ENCODE measurements at places on chromosomes 6 and 20.

- DNase-seq: no peak
Observed at GRCh38 chr6:156917213-156917612, 140.0 kb downstream of the ARID1B start.

GRCh38 chr6:154602296-154602695, 91.8 kb upstream of the CNKSR3 start:
- no peak for DNase-seq

DNA sequence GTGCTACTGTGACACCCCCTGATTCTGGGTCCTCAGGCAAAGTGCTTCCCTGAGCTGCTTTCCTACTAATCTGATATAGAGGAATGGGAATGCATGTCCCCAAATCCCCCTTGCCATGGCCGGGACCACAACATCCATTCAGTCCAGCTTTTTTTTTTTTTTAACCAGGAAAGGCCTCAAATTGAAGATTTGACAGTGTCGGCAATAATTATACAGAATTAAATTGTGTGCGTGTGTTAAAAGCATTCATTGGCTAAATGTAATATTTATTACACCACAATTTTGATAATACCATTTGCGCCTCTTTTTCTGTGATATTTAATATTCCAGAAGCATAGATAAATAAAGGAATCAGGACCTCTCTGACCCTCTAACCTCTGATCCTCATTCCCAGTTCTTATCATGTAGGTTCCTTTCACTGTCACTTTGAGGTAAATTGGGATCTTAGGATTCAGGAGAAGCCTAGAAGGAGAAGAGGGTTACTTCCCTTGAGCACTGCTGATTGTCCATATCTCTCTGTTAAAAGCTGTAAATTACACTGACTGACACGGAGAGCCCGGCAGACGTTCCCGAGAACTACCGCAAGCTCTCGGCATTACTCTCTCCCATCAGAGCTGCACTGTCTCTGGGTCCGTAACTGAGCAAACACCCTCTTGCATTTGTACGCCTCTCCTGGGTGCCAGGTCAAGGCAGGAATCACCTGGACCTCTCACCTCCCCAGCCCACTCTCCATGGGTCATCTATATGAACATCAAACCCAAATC, 29.4 kb upstream of the MAFB start:
- no peak for DNase-seq

- DNase-seq: no peak
Observed at GRCh38 chr6:134954272-134955000, 4.5 kb upstream of the ALDH8A1 start.
